Epithelial cell of prostate (primary cell): ENCODE measurements at places on chromosomes 4 and X.

GRCh38 chrX:85611926-85612325 lies 232.5 kb upstream of the POF1B start:
- DNase-seq, result no peak

DNA sequence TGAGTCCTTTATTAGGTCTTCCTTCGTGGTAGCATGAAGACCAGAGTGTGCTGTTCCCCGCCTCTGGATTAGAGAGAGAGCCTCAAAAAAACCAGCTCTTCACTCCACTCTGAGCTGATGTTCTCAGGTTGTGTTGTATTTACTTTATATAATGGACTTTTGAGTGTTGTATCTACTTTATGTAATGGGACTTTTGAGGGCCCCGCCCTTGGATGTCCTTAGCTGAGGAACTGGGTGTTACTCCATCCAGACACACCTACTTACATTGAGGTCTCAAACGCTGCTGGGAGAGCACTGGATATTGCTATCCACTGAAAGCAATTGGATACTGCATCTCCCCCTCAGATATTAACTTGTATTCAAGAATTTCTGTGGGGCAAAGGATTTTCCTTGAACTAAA lies 28.2 kb downstream of the ATP8A1 start:
- no peak for DNase-seq

DNA sequence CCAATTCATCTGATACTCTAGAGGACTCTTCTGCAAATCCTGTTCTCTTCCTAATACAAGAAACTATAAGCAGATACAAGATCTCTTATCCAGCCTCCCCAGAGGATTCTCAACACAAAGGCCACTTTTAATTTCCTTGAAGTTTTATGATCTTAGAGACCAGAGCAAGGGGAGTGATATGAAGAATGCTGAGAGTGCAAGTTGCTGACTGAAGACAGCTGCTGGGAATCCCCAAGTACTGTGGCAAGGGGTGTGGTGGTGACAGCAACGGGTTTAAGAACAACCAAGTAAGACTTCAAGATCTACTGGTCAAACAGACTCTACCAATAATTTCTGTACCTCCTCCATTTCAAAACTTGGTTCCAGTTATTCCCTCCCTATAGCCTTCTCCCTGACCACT lies 7.0 kb downstream of the AMMECR1 start:
- DNase-seq, result no peak

- DNase-seq, result no peak
These were observed at the start of gene EFHC2 for GRCh38 chrX:44343412-44344141. EFHC2 (minus strand) TSS chrX:44343672; CDS start chrX:44343588, 84 bp downstream.

DNA sequence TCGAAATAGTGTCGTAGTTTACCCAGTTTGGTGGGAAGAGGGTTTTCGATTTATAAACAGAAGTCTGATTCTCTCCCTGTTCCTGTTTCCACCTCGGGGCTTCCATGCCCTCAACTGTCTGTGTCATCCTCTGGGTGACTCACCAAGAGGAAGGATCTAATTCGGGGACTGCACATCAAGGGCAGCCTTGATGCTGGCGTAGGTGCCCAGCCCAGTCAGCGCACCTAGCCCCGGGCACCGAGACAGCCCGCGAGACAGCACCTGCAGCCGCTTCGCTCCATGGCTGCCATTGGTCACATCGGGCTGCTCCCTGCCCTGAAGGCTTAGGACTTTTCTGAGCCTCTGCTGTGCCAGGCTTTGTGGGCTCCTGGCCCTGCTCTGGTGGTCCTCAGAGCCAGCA lies 7.7 kb downstream of the ABCD1 start:
- DNase-seq, result no peak

DNA sequence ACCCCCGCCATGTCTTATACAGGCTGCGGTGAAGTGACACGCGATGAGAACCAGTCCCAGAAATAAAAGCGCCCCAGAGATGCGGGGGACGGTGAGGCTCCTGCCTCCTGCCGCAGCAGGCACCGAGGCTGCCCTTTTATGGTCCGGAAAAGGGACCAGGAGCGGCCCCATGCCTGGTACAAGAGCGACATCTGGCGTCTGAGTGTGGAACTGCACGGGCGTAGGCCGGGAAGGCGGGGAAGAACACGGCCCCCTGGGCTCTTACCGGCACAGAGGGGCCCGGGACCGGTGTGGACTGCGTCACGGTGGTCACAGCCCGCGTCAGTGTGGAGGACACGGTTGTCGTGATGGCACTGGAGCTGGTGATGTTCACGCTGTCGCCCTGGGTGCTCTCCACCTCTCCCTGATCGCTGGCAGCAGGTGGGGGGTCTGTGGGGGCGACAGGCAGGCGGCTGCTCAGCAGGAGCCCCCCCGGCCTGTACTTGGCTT lies 8.9 kb upstream of the RENBP start:
- no peak for DNase-seq
